ENCODE measurements at places on chromosomes 1 and 21.

- no peaks in the 10 kb centered on the region for H3K27me3 ChIP-seq
- H3K27ac ChIP-seq = peak overlapping the region; percentile 58
- peak overlapping the region; percentile 47 for H3K4me3 ChIP-seq
- no peaks in the 10 kb centered on the region for H3K36me3 ChIP-seq
- peak; percentile 18 for DNase-seq
Observed at GRCh38 chr1:87334351-87335174, 5.9 kb downstream of the LMO4 start.

DNA sequence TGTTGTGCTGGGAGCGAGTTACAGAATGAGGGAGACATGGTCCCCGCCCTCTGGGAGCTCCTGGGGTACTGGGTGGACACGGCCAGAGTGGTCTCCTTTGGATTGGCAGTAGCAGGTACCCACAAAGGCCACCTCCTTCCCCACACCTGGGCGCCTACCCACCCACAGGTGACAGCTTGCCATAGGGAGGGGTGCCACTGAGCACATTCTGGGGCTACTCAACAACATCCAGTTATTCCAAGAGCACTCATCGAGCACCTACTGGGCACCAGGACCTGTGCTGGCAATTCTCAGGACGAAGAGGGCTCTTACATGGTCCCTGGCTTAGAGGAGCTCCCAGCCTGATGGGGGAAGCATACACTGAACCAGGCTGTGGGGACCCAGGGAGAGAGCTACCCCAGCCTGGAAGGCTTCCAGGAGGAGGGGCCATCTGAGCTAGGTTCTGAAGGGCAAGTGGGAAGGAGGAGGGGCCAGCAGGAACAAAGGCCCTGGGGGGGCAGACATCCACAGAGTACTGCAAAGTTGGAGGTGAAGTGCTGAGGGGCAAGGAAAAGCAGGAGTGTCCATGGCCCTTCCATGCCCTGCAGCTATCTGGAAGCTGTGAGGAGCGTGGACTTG, 22.0 kb downstream of the MRPL37 start:
- no peaks in the 10 kb centered on the region for H3K27me3 ChIP-seq
- no peak overlapping the region for H3K4me3 ChIP-seq
- peaks cover 5% of the 10 kb centered on the region for H3K4me1 ChIP-seq
- no peak for DNase-seq
- H3K27ac ChIP-seq = no peak overlapping the region
- H3K36me3 ChIP-seq = no peaks in the 10 kb centered on the region

- no peaks in the 10 kb centered on the region for H3K4me1 ChIP-seq
- no peak overlapping the region for H3K4me3 ChIP-seq
- H3K27me3 ChIP-seq = no peaks in the 10 kb centered on the region
- DNase-seq = no peak
- H3K36me3 ChIP-seq = no peaks in the 10 kb centered on the region
Observed at GRCh38 chr1:233735847-233736246, 121.9 kb downstream of the KCNK1 start.

GRCh38 chr1:9573723-9574122, 15.0 kb upstream of the TMEM201 start:
- no peak overlapping the region for H3K27ac ChIP-seq
- DNase-seq = no peak
- H3K36me3 ChIP-seq = no peaks in the 10 kb centered on the region
- H3K4me1 ChIP-seq = no peaks in the 10 kb centered on the region

DNA sequence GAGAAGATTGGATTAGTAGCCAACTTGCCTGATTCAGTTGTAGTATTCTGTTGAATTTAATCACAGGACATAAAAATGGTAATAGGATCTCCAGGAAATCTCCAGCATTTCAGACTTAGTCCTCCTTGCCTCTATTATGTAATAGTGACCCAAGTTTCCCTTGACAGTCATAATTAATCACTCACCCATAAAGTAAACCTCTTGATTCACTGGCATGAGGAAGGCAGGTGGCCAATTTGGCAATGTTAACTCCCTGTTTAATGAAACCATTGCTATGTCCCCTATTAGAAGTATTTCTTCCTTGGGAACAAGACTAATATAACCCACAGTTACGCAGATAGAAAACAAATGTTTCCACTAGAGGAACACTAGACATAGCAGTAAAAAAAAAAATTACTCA, 604.8 kb upstream of the CXADR start:
- H3K36me3 ChIP-seq = no peaks in the 10 kb centered on the region
- H3K27me3 ChIP-seq = no peaks in the 10 kb centered on the region
- peak; percentile 55 for DNase-seq

- DNase-seq = no peak
- H3K27ac ChIP-seq = no peak overlapping the region
- H3K4me3 ChIP-seq = no peak overlapping the region
- no peaks in the 10 kb centered on the region for H3K27me3 ChIP-seq
- H3K4me1 ChIP-seq = no peaks in the 10 kb centered on the region
- H3K36me3 ChIP-seq = no peaks in the 10 kb centered on the region
Observed at GRCh38 chr1:169914531-169914930, 20.8 kb upstream of the SCYL3 start.

Data from uterus (tissue), 4 donors.